ENCODE measurements at places on chromosomes 12 and 14.

DNA sequence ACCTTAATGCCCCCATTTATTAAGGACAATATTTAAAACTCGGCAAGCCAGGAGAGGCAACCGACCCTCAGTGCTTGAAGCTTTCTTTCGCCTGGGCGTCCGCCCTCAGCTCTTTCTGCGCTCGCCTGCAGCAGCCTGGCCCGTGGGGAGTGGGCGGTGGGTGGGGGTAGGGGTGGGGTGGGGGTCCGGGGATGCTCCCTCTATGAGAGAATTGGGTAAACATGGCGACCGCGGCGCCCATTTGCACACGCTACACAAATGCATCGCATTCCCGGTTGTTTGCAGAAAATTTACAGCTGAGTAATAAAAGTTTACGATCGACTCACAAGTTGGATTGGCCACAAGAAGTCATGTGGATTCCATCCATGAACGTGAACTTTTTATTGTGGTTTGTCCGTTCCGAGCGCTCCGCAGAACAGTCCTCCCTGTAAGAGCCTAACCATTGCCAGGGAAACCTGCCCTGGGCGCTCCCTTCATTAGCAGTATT, 7.7 kb downstream of the HOXC8 start:
- DNase-seq, result peak; percentile 96

DNA sequence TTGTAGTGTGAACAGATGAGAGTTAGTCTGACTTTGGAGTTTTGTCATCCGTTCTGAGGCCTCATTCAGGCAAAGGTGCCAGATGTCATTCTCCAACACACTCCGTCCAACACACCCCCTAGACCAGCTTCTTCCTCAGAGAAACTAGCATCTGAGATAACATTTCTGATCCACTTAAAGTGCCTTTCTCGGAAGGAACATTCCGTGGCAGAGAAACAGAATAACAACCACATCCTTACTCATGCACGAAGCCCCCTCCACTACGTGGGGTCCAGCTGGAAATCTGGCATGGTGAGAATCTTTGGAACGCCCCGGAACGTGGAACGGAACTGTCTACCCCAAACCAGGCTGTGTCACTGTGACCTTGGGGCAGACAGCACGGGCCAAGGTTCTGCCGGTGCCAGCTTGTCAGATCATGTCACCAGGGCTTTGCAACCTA, 17.0 kb upstream of the BCL7A start:
- DNase-seq, result peak; percentile 59

GRCh38 chr12:49358483-49359141, 8.7 kb upstream of the SPATS2 start:
- peak; percentile 48 for DNase-seq

- no peak for DNase-seq
Observed at GRCh38 chr14:55201219-55202101, 10.1 kb upstream of the DLGAP5 start.

DNA sequence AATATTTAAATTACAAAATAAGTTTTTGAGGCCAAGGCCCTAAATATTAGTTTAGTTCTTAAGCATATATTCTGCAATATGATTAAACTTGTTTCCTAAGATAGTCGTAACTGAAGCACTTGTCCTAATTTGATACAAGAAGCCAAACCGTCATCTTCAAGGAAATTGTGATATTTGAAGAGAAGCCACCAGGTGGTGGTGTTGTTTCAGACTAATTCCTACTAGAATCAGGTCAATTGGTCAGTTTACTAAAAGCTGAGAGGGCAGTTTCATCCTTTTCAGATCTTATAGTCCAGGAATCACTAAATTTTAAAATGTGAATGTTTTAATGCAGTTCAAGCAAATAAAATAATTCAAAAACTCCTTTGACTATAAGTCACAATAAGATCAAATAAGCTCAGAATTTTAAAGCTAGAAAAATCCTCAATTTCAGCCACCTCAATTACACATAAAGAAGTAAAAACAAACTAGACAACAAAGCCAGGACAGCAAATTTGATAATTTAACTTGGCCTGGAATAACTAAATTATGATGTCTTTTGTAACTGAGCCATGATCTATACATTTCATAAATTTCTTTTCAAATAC, 7.1 kb upstream of the ARL1 start:
- peak; percentile 36 for DNase-seq

- DNase-seq, result peak; percentile 50
Observed at GRCh38 chr14:74491956-74492775, 939 bp downstream of the NPC2 start.
